ENCODE measurements at places on chromosomes 1 and 21.

GRCh38 chr1:28416509-28417194 lies 47.1 kb downstream of the PHACTR4 start:
- no peak for DNase-seq

DNA sequence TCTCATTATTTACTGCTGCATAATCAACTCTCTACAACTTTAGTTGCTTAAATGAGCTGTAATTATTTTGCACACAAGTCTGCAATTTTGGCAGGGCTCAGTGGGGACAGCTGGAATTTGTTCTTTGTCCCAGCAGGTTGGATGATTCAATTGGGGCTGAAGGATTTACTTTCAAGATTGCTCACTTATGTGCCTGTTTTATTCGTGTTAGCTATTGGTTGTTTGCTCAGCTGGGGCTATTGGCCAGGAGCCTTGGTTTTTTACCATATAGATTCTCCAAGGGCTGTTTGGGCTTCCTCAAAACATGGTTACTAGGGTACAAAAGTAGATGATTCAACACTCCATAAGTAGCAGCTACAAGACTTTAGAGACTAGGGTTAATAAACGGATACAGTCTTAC lies 13.4 kb downstream of the OR10R2 start:
- no peak for DNase-seq

DNA sequence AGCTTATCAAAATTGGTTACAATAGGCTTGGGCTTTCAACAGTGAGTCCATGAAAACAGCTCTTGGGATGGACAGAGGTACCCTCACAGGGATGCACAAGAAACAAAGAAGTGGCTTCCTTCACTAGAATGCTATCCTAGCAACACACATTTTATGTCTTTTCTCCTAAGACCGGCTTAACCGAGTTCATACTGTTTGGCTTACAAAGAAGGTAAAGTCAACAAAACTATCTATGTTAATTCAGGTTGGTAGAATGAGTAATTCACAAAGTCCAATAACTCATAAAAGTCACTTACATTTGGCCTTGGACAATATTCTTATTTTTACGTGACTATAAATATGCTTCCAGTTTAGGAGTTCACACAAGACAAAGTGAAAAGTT lies 9.0 kb downstream of the ERG start:
- DNase-seq = no peak

DNA sequence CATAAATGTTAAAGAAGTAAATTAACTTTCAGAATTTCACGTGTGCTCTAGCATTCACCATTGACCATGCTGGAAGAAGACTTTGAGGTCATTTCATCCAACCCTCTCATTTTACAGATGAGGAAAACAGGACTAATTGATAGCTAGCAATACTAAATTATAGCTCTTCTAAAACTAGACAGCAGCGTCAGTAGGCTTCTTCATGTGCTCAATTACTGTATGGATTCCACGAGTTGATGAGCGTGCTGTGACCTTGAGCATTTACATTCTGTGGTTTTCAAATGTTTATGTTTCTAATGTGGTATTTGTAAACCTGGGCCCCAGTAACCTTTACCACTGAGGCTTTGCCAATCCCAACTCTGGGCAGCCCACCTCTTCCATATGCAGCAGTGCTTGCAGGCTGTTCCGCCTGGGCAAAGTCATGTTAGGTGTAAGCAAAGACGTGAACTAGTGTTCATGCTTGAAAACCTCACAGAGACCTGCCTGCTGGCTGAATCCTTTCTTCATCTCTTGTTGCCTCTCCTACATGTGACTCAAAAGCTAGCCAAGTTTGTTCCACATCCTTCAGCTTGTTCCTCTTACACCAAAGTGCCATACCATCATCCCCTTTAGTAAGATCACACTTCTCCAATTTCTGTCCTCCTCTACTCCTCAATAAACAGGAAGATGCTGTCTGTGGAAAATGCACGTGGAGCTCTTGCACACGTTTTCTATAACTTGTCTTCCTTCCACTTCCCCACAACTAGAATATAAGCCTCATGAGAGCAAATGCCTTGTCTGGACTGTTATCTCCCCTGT lies 17.2 kb downstream of the KCNJ15 start:
- DNase-seq = no peak

Data from SW 1271 (cell line).